Daoy (cell line): ENCODE measurements at places on chromosomes 12 and 14. TPM values are rescaled to one million over a fixed set of nuclear protein-coding genes. Genes with fewer than 3 reads are reported as not detected.

The RBP5 gene
- 0.46 TPM in 1 of 2 replicates, not detected in the other for total RNA-seq

- DNase-seq, result peak; percentile 87
These were observed 363 bp upstream of the CSAD start for GRCh38 chr12:53180931-53181645.

- DNase-seq, result no peak
These were observed 458.3 kb upstream of the SEL1L start for GRCh38 chr14:81991998-81992397.

- DNase-seq, result no peak
These were observed 1014.1 kb downstream of the TMTC2 start for GRCh38 chr12:83700838-83701237.

The LRRIQ1 gene
- 0.51 and 1.6 TPM in 2 replicates for total RNA-seq

DNA sequence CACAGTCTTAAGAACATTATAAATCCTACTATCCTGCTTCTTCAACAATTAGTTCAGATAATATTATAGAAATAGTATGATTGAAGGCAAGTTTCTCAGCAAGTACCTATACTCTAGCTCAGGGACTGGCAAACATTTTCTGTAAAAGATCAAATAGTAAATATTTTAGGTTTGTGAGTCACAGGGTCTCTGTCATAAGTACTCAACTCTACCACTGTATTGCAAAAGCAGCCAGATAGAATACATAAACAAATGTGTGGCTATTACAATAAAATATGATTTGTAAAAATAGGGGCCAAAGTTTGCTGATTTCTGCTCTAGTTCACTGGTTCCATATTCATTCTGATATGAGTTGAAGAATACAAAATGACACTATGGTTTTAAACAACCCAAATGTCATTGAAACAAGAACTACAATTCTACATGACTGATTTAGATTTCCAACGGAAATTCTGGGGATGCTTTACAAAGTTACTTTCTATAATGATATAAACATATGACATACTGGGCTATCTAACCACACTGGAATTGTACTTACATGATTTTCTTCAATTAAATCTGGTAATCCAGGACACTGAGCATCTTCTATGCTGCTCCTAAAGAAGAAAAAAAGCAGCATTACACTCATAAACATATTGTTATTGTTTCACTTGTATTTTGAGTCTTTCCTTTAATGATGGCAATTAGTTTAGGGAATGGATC lies 23.2 kb downstream of the LGALS3 start:
- no peak for DNase-seq

- no peak for DNase-seq
These were observed 24.4 kb downstream of the ADCY6 start for GRCh38 chr12:48764521-48764920.

GRCh38 chr12:115946092-115946491 lies 331.4 kb downstream of the MED13L start:
- no peak for DNase-seq

DNA sequence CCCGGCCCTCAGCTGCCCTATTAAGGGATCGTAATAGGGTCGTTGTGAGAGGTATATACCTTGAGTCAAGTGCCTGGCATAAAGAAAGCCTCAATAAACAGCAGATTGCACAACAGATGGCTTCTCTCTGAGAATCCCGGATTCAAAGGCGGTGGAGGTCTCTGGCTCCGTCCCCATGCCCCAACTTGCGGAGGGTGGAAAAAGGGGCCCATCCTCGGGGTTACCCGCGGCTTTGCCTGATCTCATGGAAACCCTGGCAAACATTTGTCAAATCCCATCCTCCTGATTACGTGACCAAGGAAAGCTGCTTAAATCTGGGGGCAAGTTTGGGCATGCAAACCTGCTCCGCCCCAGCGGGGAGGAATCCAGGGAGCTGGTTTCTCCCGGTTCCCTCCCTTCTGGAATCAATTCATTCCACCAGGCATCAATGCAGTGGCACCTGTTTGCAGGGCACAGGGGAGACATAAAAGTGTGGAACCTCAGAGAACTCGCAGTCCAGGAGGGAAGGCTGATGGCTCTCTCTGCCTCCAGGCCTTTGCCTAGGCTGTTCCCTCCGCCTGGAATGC lies 12.3 kb downstream of the TRPV4 start:
- DNase-seq, result no peak

- peak; percentile 68 for DNase-seq
These were observed 10.9 kb downstream of the MTA1 start for GRCh38 chr14:105430565-105430964.

- DNase-seq, result no peak
These were observed 53.6 kb downstream of the LGMN start for GRCh38 chr14:92694807-92695206.
